ENCODE measurements at places on chromosomes 6 and 20. TPM values are rescaled to one million over a fixed set of nuclear protein-coding genes. Genes with fewer than 3 reads are reported as not detected.

BANF2 gene
- 4.0 TPM for total RNA-seq

- no peak overlapping the region for H3K4me3 ChIP-seq
- H3K27ac ChIP-seq = no peak overlapping the region
- no peak for DNase-seq
- no peaks in the 10 kb centered on the region for H3K27me3 ChIP-seq
Measured at GRCh38 chr6:167078745-167079144, 44.2 kb upstream of the CCR6 start.

- H3K27me3 ChIP-seq = no peaks in the 10 kb centered on the region
- no peaks in the 10 kb centered on the region for H3K36me3 ChIP-seq
- DNase-seq = no peak
- H3K27ac ChIP-seq = no peak overlapping the region
- H3K4me3 ChIP-seq = no peak overlapping the region
- H3K4me1 ChIP-seq = no peaks in the 10 kb centered on the region
Measured at GRCh38 chr6:77816766-77817270, 164.0 kb downstream of the MEI4 start.

- no peak overlapping the region for H3K4me3 ChIP-seq
- DNase-seq = no peak
- H3K36me3 ChIP-seq = no peaks in the 10 kb centered on the region
- no peaks in the 10 kb centered on the region for H3K27me3 ChIP-seq
- no peaks in the 10 kb centered on the region for H3K4me1 ChIP-seq
Measured at GRCh38 chr20:24603454-24603853, 134.0 kb downstream of the SYNDIG1 start.

Measured in body of pancreas (tissue), 4 donors.